ENCODE measurements at places on chromosomes 7 and 10.
A peak's percentile ranks its signal among the peaks of the same experiment; 100 is the strongest.

DNA sequence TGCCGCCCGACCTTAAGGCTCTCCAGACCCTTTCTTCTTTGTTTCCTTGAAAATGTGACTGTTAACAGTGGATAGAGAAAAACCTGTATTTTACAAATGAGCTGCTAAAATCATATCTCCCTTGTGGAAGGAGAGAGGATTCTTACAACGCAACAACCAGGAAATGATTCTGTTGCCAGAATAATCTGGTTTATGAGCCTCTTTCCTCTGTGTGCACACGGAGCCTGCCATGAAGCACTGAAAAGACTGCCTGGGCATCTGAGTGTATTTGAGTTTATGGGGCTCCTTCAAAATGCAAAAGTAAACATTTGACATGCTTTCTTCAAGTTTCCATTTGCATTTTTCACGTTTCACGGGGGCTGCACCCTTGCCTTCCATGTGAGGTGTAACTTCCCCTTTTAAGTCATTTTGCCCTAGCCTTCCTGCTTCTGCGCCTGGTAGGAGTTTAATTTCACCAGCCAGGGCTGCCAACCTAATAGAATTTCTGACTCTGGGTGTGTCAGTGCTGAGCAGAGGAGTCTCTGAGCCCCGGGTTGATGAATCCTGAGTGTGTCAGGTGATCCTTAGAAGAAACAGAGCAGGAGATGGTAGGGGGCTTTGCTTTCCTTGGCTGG, 101.2 kb downstream of the GRB10 start:
- DNase-seq, result no peak

GRCh38 chr7:77878500-77878899, 79.9 kb downstream of the PHTF2 start:
- DNase-seq, result no peak

DNA sequence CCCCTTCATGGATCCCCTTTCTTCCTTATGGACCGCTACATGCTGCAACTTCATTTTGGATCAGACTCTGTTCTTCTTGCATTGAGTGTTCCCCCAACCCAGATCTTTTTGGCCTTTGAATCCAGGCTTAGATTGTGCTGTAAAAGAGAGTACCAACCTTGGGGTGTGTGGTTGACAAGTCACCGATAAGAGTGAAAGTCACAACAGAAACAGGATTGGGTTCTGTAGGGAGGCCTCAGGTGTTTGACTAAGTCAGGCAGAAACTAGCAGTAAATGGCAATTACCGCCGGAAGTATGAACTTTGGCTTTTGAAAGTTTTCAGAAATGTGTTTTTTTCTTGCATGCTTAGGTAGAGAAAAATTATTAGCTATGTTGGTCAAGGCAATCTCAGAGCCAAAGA, 89.3 kb downstream of the TMEM106B start:
- no peak for DNase-seq

DNA sequence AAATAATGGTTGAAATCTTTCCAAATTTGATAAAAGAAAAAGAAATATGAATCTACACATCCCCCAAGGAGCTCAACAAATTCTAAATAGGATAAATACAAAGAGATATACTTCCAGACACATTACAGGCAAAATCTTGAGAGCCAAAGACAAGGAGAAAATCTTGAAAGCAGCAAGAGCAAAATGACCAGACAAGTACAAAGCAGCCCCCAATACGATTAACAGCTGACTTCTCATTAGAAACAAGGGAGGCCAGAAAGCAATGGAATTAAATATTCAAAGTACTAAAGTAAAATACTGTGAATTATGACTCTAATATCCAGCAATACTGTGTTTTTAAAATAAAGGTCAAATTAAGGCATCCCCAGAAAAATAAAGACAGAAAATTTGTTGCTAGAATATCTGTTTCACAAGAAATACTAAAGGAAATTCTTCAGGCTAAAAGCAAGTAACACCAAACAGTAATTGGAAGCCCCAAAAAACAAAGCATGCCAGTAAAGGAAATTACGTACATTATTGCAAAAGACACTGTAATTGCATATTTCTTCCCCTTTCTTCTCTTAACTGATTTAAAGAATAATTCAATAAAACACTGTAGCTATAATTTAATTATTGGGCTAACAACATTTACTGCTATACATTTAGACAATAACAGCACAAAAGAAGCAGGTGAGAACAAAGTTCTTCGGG, 36.4 kb downstream of the ZNF438 start:
- no peak for DNase-seq

DNA sequence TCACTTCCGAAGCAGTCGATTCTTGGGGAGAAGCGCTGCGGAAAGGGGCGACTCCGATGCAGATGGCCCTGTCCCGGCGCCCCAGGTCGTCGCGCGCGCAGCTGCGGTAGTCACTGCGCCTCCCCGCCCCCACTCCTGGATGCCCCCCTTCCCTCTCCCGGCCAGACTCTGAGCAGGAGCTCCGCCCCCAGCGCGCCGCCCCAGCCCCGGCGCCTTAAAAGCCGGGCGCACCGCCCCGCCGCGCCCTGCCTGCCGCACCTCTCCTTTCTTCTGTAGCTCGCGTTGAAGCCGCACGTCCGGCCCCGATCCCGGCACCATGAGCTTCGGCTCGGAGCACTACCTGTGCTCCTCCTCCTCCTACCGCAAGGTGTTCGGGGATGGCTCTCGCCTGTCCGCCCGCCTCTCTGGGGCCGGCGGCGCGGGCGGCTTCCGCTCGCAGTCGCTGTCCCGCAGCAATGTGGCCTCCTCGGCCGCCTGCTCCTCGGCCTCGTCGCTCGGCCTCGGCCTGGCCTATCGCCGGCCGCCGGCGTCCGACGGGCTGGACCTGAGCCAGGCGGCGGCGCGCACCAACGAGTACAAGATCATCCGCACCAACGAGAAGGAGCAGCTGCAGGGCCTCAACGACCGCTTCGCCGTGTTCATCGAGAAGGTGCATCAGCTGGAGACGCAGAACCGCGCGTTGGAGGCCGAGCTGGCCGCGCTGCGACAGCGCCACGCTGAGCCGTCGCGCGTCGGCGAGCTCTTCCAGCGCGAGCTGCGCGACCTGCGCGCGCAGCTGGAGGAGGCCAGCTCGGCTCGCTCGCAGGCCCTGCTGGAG, at the start of gene INA:
INA (plus strand) TSS at position 243 of the 817 bp plus-strand sequence; CDS start at position 317, 74 bp downstream.
- peak; percentile 83 for DNase-seq

DNA sequence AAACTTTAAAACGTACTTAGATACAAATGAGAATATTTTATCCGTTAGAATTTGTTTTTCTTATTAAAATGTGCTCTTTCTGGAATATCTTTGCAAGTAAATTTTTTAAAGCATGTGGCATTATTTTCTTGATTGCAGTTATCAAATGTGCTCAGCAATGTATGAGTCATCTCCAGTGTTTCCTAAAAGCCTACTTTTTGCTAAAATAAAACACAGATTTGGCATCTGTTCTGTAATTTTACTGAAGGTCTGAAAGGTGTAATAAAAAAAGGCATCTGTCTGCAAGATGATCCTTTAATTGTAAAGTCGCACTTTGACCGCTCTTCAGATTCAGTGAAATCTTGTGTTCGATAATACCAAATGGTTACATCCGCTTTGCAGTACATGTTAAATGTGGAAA, 3.4 kb downstream of the GNAT3 start:
- peak; percentile 10 for DNase-seq

DNA sequence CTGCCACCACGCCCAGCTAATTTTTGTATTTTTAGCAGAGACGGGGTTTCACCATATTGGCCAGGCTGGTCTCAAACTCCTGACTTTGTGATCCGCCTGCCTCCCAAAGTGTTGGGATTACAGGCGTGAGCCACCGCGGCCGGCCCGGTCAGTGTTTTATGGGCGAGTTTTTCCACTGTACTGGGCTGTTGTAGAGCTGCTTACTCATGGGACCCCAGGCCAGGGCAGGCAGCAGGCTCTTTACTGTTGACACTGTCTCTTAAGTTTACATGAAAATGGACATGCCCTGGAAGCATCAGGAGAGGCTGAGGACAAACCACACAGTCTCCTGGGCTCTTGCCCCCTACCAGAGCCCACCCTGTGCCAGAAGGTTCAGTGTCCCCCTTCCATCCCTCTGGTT, 11.2 kb downstream of the NACAD start:
- DNase-seq, result no peak

GRCh38 chr10:127976701-127977356, 69.9 kb downstream of the PTPRE start:
- peak; percentile 57 for DNase-seq

DNA sequence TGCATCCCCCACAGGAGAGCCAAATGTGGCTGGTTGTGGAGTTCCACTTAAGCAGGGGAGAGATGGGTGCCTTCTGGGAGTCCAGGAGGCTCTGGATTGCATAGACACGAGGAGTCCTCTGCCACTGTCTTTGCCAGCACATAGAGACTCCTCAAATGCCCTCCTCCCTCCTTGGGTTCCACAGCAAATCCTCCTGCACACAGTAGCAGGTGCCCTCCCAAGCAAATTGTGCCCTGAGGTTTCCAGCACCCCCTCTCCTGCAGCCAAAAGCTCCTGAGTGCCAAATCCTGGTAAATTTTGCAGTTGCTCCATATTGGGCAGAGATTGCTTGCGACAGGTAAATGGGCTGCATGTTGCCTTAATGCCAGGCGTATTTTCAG, 5.8 kb downstream of the EVX1 start:
- DNase-seq, result no peak

DNA sequence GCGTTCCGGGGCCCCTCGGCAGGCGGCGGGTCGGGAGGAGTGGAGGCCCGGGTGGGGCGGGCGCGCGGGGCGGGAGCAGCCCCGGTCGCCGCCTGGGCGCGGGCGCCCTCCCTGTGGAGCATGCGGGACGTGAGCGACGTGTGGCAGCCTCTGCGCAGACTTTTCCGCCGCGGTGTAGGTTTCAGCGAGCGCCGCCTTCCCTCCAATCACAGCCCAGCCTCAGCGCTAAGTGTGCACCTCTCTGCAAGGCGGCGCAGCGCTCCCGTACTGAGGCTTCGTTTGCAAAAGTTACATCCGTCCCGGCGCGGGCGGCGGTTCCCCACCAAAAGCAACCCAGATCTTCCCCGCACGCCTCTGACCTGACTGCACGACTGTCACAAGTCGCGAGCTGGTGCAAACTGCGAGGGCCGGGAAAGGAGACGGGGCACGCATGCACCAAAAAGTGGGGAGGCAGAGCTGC, 1.2 kb upstream of the PFKFB3 start:
- DNase-seq, result peak; percentile 77

DNA sequence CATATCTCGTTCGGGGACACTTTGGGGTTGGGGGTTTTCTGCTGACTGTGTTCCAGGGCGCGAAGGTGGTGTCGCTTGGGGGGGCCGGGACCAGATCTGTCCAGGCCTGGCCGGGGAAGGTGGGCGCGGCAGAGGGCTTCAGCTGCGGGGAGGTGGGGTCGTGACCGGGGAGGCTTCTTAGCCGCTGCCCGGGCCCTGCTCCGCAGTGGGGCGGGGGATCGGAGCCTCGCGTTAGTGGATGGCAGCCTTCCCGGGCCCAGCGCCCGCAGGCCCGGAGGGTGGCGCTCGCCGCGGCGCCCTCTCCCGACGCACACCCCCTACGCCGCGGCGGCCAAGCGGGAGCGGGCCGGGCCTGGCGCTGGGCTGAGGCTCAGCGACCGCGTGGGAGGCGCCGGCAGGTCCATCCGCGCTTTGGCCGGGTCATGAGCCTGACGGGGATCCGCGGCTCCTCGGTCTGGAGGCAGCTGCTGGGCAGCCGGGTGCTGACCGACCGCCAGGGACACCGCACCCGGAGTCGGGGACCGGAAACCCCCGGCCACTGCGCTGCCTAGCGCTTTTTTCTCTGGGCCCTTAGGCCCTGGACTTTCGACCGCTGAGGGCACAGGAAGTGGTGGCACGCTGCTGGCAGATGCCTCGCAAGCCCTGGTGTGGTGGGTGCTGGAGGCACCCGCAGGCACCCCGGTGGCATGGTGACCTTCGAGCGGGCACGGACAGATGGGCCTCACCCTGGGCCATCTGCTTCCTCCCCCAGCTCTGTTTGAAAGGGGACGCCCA, 1.2 kb downstream of the AGAP3 start:
- peak; percentile 87 for DNase-seq

GRCh38 chr10:119211625-119212441, 4.5 kb downstream of the GRK5 start:
- DNase-seq, result peak; percentile 60

- DNase-seq, result no peak
These were observed 223.6 kb downstream of the GATA3 start for GRCh38 chr10:8278099-8278498.

GRCh38 chr10:42755556-42756093, 27.0 kb upstream of the BMS1 start:
- DNase-seq, result no peak

- DNase-seq, result no peak
These were observed 198.3 kb downstream of the PRKG1 start for GRCh38 chr10:51272555-51272954.

DNA sequence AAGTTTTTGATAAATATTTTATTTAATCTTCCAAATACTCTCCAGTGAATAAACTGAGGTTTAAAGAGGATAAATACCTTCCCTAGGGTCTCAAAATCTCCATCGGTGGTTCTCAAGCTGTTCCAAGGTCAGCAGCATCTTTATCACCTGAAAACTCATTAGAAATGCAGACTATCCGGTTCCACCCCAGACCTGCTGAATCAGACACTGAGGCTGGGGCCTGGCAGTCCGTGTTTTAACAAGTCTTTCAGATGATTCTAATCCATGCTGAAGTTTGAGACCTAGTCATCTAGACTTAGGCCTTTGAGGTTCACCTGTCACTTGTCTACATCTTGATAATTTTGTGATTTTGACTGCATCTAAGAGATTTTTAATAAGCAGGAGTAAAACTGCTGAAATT, 37.5 kb downstream of the PLEKHA8 start:
- no peak for DNase-seq

DNA sequence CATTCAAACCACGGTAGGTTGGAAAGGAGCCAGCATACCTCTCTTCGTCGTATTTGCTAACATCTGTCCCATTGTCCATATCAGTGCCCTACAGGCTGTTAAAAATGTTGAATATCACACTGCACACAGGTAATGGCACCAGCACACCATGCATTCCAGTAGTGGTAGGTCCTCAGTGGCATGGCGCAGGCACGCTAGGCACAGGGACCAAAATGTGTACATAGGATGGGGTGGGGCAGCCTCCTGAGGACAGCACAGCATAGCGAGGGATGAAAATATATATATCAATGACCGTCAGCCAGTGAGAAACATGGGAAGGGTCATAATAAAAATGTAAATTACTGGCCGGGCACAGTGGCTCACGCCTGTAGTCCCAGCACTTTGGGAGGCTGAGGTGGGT, 99.9 kb upstream of the CTBP2 start:
- no peak for DNase-seq

DNA sequence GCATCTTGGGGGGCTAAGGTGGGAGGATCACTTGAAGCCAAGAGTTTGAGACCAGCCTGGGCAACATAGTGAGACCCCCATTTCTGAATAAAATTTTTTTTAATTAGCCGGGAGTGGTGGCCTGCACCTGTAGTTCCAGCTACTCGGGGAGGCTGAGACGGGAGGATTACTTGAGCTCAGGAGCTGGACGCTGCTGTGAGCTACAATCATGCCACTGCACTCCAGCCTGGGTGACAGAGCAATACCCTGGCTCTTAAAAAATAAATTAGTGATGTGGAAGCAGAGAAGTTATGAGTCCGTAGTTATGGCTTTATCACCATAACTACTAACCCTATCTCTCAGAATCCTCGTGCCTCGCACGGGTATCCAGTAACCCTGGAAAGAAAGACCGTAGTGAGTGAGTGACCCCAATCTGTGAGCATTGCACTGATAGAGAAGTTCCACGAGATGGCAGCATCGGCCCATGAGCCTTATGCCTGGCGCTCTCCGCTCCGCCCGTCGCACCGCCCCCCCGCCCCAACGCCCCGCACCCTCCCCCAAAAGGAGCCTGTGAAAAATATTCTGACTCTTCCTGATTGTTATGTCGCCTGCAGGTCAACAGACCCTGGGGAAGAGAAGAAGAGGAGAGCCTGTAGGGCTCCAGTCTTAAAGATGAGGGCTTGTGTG, 4.9 kb upstream of the SLC29A3 start:
- DNase-seq, result peak; percentile 46
